NCI-H1105 (cell line): ENCODE measurements at places on chromosomes 6 and 20.
A peak's percentile ranks its signal among the peaks of the same experiment; 100 is the strongest.

DNA sequence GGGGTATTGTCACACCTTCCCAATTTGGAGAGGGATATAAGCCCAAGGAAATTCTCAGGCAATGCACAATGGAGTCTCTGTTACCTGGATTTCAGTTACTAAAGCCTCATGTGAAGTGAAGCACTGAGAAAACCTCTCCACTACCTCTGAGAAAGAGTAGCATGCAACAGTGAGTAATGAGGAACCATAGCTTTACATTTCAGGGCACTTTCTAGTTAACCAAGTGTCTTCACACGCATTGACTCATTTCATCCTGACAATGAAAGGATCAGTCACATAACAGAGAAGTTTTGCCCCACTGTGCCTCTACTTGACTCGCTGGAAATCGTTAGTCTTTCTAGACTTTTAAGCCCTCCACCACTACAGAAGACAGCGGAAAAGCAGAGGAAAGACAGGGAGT, 86.2 kb upstream of the ARID1B start:
- no peak for DNase-seq

GRCh38 chr20:1507276-1507675, 16.1 kb upstream of the SIRPB2 start:
- DNase-seq: no peak

- no peak for DNase-seq
Observed at GRCh38 chr20:44861531-44862006, 23.9 kb upstream of the YWHAB start.

- no peak for DNase-seq
Observed at GRCh38 chr20:764255-764654, 4.0 kb downstream of the SLC52A3 start.

DNA sequence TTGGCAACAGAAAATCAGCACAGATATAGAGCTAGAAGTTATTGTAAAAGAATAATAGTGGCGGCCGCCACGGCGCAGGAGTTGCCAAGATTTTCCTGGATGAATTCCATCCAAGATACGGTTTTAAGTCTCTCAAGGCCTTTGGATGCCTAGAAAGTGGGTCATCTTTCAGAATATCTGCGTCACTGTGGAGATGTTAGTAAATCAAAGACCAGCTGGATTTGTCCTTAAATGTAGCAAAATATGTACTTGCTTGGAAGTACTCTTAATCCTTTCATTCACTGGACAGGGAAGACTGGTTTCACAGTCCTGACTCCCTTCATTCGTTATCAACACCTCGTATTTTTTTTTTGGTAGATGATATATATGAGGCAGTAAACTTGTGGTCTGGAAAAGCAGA, 83.0 kb downstream of the SLC22A3 start:
- DNase-seq: no peak

DNA sequence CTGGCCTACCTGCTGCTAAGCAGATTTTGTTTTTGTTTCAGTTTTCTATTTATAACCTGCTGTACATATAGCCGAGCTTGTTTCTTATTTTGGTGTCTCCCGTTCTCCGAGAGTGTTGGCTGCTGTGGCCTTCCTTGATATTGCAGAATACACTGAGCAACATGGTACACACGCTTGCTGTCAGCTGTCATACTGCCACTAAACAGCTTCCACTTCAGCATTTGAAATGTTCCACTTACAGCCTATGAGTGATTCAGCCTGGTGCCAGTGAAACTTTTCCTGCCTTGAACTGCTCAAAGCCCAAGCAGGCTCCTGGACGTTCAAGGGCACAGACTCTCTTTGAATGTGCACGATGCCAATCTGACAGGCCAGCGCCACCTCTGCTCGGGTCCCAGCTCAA, 87.1 kb downstream of the PSMG4 start:
- no peak for DNase-seq

DNA sequence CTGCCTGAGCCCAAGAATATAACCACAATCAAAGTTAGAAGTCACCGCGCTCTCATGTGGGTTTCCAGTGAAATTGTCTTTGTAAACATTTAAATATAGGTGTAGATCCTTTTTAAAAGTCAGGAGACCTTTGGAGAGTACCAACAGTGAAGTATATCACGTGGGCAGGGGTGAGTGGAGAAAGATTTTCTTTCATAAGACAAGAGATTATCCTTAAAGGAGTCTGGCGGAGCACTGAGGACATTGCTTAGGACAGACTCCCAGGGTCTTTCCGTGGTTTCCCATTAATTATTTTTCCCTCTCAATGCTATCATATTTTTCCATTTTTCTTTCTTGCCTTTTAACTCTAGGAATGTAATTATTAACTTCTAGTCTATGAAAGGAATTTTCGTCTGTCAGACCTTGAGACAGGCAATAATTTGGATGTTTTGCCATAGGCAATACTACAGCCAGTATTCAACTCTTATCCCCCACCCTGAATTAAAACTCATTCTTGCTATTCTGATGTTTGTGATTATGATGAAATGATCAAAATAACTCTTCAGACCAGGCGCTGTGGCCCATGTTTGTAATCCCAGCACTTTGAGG, 31.4 kb downstream of the DCBLD1 start:
- no peak for DNase-seq

- no peak for DNase-seq
Observed at GRCh38 chr6:42001506-42001905, 48.8 kb upstream of the TAF8 start.

GRCh38 chr20:44020406-44021148, 105.9 kb downstream of the TOX2 start:
- DNase-seq: no peak

DNA sequence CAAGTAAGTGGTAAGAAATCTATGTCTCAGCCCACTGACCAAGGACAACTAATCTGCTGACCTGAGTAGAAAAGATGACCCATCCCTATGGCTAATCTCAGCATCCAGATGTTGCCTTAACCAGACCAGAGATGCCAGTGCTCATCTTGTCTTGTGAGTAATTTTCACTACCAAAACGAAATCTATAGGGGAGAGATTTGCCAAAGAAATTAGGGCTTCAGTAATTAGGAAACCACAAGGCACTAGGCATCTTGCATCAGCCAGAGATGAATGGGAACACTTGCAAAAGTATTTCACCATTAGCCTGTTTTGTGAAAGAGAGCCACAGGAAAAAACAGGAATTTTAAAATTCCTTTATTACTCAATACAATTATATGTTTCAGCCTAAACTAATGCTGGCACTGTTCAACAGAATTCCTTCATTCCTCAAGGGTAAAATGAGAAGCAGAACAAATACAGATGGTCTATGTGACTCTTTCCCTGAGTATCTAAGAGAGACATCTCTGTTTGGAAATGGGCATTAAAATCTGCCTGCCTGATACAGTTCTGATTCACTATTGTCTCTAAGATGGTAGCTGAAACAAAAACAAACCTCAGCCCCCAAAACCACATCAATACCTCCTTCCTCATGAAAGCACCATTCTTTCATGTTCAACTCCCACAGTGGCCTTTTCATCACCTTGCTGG, 87.8 kb downstream of the GMDS start:
- DNase-seq: no peak

GRCh38 chr6:124190256-124190655, 386.6 kb downstream of the NKAIN2 start:
- DNase-seq: no peak

- no peak for DNase-seq
Observed at GRCh38 chr6:73927421-73927820, 231.4 kb downstream of the CD109 start.

GRCh38 chr20:23870461-23870860, 9.1 kb downstream of the CST5 start:
- DNase-seq: no peak

DNA sequence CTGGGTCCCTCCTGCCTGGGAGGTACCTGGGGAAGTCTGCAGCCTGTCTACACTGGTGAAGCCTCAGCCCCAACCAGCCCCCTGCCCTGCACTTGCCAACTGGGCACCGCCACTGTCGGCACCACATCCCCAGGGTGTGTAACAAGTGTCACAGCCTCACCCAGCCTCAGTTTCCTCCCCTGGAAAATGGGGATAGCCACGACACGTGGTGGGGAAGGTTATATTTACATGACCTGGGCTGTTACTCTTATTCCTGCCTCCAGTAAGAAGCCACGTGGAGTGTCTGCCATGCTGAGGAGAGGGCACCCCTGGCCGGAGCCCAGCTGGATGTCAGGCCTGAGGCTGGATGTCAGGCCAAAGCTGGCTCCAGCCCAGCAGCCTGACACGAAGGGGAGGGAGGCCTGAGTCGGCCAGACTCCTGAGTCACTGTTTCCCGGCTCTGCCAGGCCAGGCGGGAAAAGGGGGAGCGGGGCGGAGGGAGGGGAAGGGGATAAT, 44.9 kb downstream of the SNAI1 start:
- no peak for DNase-seq

DNA sequence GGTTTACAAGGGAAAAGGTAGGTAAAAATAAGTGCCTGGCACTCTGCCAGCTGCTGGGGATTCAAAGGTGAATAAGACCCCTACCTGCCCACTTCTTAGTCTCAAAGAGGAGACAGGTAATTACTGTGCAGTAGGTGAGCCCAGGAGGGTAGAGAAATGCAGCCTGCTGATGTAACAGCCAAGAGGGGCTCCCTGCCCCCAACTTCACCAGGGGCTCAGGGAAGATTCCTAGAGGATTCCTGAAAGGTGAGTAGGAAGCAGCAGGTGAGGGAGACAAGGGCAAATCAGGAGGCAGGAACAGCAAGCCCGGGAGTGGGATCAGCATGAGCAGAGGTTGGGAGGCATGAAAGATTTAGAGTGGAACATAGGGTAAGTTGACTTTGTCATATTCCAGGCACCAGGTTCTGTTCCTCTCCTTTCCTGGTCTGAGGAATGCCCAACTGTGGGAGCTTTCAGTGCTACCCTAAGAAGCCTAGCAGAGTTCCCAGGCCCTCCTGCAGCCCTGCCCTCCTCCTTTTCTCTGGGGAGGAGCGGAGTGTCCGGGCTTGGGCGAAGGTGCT, 258.1 kb downstream of the LRFN2 start:
- DNase-seq: no peak

GRCh38 chr6:82298012-82298411, 50.5 kb upstream of the IBTK start:
- DNase-seq: no peak

GRCh38 chr20:41009946-41010345, 18.7 kb upstream of the TOP1 start:
- DNase-seq: no peak

DNA sequence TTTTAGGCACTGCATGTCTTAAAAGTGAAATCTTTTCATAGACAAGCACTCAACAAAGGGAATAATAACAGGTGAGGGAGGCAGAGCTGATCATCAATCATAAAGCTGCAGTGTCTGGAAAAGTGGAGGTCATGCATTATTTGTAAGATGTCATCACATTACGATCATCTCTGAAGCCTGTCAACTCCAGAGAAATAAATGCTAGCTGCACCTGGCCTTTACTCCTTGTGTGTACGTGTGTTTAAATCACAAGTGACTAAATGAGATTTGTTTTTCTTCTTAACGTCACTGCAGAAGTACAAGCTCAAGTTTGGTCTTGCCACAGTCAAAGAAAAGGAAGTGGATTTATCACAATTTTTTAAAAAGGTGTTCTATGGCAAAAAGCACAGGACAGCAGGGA, 275.5 kb upstream of the SGK1 start:
- DNase-seq: no peak

DNA sequence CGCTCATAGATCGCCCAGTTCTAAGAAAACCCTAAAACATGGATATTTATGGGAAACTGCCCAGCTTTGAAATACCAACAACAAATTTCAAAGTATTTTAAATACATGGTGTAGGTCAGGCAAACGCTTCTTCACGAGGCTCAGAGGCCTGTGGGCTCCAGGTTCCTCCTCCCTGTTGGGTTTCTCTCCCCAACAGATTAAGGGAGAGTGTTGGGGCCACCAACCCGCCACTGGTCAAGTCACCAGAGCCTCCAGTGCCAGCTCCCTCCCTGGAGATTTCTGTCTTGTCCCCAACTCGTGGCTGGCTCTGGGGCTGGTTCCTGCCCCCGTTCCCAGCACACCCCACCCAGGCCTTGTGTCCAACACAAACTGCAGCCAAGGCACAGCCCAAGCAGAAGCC, 87.9 kb downstream of the PTPN1 start:
- DNase-seq: no peak

GRCh38 chr20:34907616-34908469, 31.4 kb downstream of the ACSS2 start:
- DNase-seq: peak; percentile 55

DNA sequence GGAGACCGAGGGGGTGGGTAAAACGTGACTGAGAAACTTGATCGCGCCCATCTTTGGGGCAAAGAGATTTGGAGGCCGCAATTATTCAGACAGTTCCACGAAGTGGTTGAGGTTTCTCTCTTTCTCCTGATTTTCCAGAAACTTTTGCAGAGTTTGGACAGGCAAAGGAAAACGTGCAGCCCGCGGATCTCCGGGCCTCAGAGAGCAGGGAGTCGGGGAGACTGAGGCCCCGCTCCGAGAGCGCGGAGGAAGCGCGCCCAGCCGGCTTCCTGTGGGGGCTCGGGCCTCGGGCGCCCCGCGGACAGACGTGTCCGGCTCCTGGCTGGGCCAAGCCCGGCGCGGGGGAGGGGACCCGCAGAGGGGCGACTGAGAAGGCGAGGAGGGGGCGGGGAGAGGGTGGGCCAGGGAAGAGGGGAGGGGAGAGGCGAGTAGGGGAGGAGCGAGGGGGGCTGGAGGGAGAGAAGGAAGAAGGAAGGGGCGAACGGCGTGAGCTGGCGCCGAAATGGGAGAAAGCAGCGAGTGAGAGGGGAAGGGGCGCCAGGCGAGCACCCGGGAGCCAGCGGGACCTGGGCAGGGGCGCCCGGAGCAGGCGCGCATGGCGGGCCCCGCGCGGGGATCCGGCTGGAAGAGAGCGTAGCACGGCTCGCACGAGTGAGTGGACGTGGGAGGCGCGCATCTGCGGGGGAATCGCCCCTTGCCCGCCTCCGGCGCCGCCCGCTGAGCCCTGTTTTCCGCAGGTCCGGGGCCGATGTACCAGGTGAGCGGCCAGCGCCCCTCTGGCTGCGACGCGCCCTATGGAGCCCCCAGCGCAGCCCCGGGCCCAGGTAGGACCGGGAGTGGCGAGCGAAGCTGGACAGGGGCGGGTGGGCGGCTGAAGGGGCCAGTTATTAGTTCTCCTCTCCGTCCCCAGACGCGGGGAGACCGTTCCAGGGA, at the start of gene MDFI:
Gene MDFI (plus strand): TSS at position 467 of the 933 bp plus-strand sequence. CDS start 282 bp downstream, at position 749.
- DNase-seq: no peak

GRCh38 chr6:71137973-71138372, 150.6 kb upstream of the OGFRL1 start:
- no peak for DNase-seq

- DNase-seq: peak; percentile 9
Observed at GRCh38 chr20:12331236-12331635, 413.5 kb downstream of the BTBD3 start.

- no peak for DNase-seq
Observed at GRCh38 chr20:38501858-38502436, 29.3 kb downstream of the RALGAPB start.

GRCh38 chr6:118581489-118581959, 33.4 kb downstream of the PLN start:
- no peak for DNase-seq

- DNase-seq: no peak
Observed at GRCh38 chr6:134519465-134519864, 201.6 kb upstream of the SGK1 start.
